ENCODE measurements at places on chromosomes 5 and 9.

- DNase-seq, result no peak
Measured at GRCh38 chr9:120909904-120910303, 16.7 kb downstream of the TRAF1 start.

DNA sequence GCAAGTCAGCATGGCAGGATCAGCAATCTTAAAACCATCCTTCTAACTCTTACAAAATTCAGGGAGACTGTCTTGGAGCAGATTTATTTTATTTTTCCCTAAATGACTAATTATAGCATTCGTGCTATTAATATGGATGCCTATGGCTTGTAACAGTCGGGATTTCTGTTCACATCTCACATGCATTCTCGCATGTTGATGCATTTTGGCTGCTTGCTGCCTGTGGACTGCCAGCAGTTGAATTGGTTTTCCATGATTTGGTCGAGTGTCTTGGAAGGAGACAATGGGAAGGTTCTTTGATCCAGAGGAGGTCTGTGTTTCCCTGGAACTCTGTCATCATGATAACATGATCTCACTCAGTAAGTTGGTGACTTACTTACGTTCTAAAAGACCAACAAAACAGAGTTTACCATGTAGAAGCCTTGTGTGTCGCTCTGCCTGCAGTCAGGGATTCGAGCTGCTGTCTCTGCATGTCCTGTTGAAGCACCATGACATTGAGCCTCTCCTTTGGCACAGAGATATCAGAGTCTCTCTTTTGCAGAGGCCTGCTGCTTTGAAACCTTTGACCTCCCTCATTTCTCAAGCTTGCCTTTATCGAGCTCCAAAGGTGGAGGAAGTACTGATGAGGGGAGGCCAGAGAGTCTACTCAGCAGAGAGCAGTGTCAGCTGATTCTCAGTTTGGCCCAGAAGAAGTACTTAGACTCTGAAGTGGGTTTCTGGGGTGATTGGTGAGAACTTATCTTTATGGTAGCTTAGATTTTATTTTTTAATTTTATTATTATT is 82.4 kb downstream of the ARHGAP26 start:
- DNase-seq, result no peak

DNA sequence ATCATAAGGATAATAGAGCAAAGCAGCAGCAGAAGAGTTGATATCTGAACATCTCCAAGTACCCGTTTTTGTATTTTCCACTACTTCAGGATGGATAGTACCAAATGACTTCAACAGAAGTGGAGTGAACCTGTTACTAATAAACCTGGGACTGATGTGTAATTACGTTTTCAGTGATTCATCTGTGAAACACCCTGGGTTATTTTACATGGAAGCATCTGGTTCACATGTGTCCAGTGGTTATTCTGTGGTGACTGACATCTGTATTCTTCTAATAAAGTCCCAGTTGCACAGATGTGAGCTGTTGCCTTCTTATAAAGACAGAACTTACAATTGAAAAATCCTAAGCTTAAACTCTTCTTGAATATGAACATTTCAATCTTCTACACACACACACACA is 139.7 kb upstream of the VCAN start:
- DNase-seq, result no peak

GRCh38 chr5:78544561-78545201 is 103.9 kb downstream of the LHFPL2 start:
- DNase-seq, result no peak

DNA sequence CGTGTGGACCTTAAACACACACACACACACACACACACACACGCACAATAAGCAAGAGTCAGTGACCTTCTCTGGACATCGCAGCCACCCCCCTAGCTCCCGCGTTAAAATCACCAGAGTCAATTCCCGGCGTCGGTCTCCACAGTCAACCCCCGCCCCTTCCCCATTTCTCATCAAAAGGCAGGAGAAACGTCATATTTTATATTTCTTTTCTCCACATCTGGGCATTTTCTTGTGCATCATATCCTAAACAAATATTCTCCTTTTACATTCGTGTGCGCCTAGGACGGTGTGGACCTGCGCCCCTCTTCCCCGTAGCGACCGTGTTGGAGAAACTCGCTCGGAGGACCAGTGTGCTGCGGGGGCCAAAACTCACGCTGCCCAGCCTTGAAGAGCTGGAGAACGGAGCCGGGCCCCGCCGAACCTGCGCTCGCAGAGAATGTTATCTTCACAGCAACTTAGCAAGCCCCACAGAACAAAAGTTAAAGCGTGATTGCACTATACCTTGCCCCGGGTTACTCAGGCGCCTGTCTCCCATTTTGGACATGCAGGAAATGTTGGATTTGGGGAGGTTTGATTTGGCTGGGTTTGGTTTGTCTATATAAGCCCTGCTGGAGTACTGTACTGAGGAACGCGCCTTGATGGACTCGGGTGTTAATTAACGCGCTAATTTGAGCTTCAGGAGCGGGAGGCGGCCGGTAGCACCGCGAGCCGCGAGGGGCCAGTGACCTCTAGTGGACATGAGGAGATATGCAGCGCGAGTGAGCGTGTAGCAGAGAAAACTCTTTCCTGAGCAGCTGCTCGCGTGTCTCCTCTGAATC is 192.4 kb downstream of the MEF2C start:
- DNase-seq, result peak; percentile 33

DNA sequence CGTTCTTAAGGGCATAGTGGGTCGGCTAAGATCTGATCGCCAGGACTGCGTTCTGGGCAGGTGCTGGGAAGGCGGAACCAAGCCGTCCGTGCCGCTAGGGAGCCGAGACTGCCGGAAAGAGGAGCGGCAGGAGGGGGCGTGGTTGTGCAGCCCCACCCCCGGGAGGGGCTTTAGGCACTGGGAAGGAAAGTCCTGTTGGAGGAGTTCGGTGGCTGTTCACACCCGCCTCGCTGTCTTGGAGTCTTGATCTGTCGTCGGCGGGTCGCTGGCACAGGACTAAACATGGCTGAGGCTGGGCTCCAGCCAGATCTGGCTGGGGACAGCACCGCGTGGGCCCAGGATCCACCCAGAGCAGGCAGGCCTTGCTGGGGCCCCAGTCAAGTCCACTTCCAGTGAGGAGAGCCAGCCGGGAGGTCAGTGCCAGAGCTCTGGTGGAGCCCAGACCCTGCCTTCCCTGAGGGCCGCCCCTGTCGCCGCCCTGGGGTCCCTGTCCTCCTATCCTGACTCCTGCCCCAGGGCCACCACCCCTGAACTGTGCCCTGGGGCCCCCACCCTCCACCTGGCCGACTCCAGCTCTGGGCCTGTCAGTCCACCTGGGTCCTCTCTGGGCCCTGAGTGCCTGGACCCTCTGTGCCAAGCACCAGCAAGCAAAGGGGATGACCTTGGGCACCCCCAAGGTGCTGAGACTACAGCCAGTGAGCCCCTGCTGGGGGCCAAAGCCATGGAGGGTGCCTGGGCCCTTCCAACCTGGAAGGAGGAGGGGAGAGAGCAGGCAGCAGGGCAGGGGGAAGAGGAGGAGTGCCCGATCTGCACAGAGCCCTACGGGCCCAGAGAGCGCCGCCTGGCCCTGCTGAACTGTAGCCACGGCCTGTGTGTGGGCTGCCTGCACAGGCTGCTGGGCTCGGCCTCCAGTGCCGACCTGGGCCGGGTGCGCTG is 4.5 kb downstream of the RNF208 start:
- DNase-seq, result no peak

- no peak for DNase-seq
Measured at GRCh38 chr5:173881811-173882575, 6.2 kb upstream of the CPEB4 start.

GRCh38 chr5:135462304-135462703 is 10.2 kb upstream of the TIFAB start:
- peak; percentile 10 for DNase-seq

DNA sequence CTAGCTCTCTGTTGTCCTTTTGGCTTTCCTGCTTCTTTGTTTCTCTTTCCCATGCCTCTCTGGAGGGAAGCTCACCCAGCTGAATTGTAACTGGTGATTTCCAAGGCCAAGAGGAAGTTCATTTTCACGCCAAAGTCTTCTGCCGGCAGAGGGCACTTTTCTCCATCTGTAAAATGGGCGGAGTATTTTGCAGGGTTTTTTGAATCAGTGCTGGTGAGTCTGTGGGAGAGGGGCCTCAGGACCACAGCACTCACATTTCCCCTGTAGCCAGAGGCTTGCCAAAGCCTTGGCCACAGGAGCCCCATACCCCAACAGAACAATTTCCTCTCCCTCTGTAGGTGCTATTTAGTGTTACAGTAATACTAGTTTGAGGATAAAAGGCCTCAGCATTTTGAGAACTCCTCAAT is 42.3 kb upstream of the MATR3 start:
- no peak for DNase-seq

DNA sequence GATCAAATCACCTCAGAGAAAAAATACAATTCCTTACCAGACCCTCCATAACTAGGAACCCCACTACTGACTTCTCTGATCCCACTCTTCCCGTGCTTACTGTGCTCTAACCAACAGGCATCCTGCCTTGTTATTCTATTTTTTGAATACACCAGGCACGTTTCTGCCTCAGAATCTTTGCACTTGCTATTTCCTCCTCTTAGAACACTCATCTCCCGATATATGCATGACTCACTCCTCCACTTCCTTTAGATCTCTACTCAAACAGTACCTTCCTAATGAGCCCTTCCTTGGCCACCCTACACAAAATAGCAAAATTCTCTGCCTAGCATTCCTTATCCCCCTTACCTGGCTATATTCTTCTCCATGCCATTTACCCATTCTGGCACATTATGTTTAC is 43.9 kb downstream of the MAPKAP1 start:
- no peak for DNase-seq

- DNase-seq, result no peak
Measured at GRCh38 chr9:120702075-120702474, 12.2 kb downstream of the MEGF9 start.

- no peak for DNase-seq
Measured at GRCh38 chr5:78591138-78591612, 57.4 kb downstream of the LHFPL2 start.

DNA sequence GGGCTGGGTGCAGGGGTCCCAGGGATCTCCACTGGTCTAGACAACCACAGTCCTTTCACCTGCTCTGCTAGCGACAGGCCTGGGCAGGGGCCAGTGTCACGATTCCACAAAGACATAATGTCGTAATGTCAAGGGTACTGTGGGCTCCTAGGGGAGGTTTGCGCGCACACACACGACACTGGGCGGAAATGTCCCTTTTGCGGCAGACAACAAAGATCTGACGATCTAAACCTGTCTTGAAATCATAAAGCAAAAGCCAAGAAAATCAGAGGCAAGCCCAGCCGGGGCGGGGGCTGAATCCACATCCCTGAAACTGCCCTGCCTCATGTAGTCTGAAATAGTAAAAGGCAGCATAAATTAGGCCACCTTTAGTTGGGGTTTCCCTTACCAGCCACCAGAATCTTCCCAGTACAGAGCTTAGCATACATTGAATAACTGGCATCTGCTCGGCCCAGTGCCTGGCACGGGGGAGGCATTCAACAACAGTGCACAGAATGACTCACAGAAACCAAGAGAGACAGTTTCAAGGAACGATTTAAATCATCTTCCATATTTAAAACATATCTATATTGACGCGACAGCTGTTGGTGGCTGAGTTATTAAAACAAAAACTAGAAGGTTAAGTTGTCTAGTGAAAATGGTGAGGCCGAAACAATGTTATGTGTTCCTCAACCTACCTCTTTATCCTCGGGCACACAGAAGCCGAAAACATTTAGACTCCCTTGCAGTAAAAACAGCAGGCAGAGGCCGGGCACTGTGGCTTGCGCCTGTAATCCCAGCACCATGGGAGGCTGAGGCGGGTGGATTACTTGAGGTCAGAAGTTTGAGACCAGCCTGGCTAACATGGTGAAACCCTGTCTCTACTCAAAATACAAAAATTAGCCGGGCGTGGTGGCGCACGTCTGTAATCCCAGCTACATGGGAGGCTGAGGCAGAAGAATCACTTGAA is 151.0 kb downstream of the MYO10 start:
- no peak for DNase-seq

GRCh38 chr9:5453004-5453403 is 2.7 kb downstream of the CD274 start:
- DNase-seq, result no peak

DNA sequence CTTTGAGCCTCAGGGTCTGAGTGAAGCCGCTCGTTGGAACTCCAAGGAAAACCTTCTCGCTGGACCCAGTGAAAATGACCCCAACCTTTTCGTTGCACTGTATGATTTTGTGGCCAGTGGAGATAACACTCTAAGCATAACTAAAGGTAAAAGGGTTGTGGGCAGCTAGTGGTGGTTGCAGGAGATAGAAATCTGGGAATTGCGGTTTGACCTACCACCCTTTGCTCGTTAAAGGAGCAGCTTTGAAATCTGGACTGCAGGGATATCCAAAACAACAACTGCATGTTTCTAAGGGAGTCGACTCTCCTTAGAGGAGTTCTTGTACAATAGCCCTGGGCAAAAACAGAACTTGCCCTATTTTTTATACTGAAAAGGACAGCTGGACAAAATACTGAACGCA is 19.0 kb downstream of the ABL1 start:
- no peak for DNase-seq

Measured in T-helper 17 cell (primary cell).